ENCODE measurements at places on chromosomes 2 and 18.

- DNase-seq: no peak
These were observed 45.2 kb downstream of the NCK2 start for GRCh38 chr2:105789745-105790460.

DNA sequence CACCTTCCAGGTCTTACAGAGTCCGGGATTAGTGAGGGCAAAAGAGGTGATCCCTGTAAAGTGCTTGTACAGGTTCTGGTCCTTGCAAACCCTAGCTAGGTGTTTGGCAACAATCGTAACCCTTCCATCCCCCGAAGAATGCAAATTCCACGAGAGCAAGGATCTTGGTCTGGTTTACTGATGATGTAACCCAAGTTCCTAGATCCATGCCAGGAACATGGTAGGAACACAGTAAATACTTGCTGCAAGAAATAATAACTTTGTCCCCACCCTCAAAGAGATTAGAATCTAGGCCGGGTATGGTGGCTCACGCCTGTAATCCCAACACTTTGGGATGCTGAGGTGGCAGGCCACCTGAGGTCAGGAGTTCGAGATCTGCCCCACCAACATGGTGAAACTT, 6.8 kb upstream of the NEU2 start:
- DNase-seq: no peak

- DNase-seq: no peak
These were observed 88.6 kb upstream of the B3GNT7 start for GRCh38 chr2:231306791-231307393.

- DNase-seq: no peak
These were observed 102.5 kb downstream of the LOXHD1 start for GRCh38 chr18:46554406-46555080.

GRCh38 chr18:58021504-58021903, 22.5 kb upstream of the NEDD4L start:
- no peak for DNase-seq

DNA sequence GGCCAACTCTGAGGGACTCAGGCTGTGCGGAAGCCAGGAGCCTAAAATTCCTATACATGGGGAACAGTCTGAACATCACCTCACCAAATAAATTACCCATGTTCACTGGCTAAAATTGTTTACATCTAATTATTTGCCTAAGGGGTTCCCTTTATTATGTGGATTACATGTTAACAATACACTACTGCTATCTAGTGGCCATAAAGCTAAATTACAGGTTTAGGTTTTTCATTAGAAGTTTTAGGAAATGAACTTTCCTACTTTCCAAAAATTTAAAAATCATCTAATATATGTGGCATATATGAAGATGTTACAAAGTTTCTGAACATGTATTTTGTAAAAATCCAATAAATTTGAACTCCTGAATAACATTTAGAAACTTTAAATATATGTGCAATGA, 40.3 kb downstream of the PLA2R1 start:
- DNase-seq: no peak

- no peak for DNase-seq
These were observed 136.5 kb downstream of the AKAIN1 start for GRCh38 chr18:5060543-5060942.

DNA sequence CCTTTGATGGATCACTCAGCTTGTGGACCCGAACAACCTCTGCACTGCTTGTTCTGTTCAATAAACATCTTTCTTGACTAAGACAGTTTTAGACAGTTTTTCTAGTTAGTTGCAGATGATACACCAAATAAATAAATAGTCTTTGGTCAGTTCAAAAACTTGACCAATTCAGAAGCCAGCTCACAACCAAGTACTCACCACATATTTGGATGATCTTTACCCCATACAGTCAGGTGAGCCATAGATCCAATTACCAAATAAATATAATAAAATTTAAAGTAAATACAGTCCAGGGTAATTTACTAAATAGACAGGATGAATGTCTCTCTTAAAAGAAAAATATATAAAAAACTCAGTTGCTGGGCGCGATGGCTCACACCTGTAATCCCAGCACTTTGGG, 18.2 kb downstream of the SCN3A start:
- DNase-seq: no peak

- no peak for DNase-seq
These were observed 636.8 kb downstream of the ADCYAP1 start for GRCh38 chr18:1541478-1541877.

- DNase-seq: no peak
These were observed 8.7 kb downstream of the CROCC2 start for GRCh38 chr2:240914645-240915525.

DNA sequence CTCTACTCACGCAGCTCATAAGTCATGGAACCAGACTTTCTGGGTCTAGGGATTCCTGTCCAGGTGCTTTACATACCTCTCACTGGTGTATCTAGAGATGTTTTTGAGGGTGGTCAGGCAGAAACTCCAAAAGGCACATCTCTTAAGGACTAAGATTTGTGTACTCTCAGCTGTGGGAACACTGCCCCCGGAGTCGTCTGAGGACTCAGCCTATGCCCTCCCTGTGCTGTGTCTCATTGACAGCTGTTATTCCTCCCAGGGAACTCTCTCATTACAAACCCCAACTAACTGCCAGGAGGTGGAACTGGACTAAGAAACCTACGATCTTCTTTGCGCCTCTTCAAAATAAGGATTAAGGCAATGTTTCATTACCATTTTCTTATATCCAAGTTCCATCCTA, 293.9 kb upstream of the DLGAP1 start:
- no peak for DNase-seq

GRCh38 chr2:97653473-97653872, 7.6 kb downstream of the COX5B start:
- no peak for DNase-seq

DNA sequence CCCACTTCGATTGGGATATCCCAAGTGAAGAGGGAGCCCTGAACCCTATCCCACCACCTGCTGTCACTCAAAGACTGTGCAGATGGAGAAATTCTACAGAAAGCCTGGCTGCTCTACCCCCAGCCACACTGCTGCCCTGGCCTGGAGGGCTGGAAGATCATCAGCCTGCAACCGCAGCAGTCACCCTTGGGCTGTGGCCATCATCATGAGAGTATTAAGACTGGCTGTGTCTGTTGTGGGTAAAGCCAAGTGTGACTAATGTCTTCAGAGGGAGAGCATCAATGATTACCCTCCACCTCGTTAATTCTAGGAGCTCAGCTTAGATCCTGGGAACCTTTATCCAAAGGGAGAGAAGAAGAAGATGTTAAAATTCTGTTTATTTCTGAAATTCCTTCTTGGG, 221.5 kb downstream of the TFCP2L1 start:
- no peak for DNase-seq
